NB4 (cell line): ENCODE measurements at places on chromosomes 7 and 10.

DNA sequence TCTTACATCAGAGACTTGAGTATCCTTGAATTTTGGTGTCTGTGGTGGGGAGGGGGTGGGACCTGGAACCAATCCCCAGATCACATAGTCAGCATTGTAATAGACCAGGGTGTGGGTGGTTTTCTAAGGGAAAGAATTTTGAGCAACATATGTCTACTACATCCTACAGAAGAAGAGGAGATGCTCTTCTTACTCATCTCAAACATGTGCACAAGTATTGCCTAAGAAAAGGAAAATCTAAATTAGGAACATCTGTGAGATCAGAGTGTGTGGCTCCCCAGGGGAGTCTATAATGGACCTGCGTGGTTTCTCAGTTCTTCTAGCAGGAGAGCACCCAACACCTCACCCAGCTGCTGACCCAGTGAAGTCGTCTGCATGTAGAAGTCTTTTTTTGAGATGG, 148.8 kb downstream of the CCDC3 start:
- DNase-seq, result no peak

DNA sequence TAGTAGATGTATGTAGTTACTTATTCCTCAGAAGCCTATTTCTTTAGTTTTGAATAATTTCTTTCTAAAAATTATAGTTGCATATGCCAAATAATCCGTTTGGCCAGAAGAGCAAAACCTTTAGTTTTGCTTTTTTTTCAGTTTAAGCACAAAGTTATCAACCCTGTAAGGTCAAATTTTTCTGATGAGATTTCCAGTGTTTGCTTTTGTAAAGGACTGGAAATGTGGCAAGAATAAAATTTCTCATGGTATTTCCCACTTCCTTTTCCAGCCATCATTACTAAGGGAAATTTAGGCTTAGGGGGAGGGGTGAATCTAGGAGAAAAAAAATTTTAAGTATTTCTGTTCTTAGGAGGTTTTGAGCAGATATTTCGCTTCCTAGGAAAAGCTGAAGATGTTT, 7.6 kb downstream of the CALD1 start:
- DNase-seq, result no peak

DNA sequence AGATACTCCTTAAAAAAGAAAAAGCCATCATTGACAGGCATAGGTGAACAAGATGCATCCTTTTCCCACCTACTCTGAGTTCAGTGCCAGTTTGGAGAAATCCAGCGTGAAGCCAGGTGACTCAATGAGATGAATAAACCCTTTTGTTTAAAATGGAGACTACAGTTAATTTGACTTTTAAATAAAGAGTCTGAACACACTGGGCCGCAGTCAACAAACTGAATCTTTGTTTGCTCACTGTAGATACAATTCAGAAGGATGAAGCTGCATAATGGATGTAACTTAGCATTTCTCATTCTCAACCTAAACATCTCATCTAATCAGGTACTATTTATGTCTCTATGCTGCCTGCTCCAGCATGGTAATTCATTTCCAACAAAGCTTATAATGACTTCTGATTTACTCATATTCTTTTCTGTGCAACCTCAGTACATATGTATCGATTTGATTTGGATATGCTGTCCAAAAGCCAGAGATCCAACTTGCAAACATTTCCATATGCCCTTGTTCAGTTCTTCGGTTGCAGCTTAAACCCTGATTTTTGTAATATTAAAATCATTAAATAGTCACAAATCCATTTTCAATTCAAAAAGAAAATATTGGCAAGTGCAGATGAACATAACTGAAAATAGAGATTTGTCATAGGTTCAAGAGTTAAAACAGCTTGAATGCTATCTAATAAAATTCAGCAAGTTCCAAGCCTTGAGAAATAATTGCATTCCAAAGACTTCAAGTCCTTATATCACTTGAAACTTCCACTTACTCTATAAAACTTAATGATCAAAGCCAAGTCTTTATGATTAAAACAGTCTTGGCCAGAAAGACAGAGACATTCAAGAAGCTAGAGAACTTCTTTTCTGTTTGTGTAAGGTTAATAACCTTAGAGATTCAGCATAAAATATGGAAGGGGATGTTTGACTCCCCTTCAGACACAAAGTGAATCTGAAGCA, 67.8 kb downstream of the CPVL start:
- DNase-seq, result no peak

DNA sequence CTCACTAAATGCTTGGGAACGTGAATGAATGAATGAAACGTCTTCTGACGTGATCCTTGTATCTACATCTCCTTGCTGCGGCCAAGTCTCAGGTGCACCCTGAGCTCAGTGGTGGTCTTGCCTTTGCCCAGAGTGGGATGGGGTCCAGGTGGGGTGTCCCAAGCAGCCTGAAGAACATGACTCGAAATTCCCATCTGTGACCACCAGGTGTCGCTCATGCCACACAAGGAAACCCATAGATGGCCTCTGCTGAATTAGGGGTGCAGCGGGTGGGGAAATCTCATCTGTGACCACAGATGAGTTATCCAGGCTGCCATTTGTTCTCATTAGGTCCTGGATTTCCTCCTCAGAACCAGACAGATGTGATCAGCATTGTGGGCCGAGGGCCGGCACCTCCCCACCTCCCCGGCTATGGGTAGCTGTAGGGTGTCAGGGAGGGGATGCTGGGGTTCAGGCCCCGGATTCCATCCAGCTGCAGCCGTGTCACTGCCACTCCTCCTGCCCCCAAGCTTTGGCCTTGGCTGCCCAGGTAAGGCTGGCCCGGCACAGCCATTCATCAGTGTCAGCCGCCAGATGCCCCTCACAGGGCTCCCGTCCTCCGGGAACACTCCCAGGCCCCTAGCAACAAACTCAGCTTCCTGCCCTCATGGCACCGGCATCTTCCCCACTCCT, 21.0 kb upstream of the GNA12 start:
- peak; percentile 85 for DNase-seq

DNA sequence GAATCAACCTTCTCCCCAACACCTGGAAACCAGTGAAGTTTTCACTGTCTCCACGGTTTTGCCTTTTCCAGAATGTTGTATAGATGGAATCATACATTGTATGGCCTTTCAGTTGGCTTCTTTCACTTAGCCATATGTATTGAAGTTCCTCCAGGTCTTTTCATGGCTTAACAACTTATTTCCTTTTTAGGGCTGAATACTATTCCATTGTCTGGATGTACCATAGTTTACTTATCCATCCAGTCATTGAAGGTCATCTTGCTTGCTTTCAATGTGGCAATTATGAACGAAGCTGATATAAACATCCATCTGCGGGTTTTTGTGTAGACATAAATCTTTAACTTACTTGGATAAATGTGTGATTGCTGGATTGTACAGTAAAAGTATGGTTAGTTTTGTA, 69.2 kb upstream of the ZRANB1 start:
- DNase-seq, result no peak

GRCh38 chr10:107616031-107616430, 451.5 kb upstream of the SORCS1 start:
- DNase-seq, result no peak

- DNase-seq, result no peak
Measured at GRCh38 chr10:124614003-124614659, 130.0 kb downstream of the FAM53B start.

DNA sequence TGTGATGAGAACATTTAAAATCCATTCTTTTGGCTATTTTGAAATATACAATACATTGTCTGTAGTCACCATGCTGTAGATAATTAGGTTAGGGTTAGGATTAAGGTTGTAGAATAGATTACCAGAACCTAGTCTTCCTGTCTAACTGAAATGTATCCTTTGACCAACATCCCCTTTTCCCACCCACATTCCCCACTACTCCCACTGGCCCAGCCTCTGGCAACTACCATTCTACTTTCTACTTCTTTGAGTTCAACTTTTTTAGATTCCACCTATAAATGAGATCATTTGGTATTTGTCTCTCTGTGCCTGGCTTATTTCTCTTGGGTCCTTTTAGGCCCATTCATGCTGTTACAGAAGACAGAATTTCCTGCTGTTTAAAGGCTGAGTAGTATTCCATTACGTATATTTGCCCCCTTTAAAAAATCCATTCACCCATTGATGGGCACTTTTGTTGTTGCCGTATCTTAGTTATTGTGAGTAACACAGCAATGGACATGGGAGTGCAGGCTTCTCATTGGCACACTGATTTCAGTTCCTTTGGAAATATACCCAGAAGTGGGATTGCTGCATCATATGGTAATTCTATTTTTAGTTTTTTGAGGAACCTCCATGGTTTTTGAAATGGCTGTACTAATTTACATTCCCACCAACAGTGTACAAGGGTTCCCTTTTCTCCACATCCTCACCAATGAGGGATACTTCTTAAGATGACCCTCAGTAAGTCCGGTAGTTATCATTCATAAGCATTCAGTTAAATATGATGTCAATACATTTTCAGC, 104.0 kb downstream of the RALA start:
- DNase-seq, result no peak

DNA sequence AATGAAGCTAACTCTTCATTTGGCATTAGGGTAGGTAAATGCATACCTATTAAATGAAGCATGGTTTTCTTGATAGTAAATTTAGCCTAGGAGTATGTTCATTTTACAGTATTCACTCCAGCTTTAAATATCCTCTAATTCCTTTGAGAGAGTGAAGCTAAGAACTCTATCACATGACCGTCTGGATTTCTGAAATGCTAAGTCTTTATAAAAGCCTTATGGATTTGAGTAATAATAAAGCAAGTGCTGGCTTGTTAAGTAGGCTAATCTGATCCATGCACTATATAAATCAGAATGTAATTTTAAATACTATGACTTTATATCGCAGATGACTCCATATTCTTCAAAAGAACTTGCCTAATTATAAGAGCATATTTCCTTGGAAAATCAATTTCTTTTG, 64.8 kb downstream of the REEP3 start:
- DNase-seq, result no peak

- DNase-seq, result no peak
Measured at GRCh38 chr7:108152198-108152597, 22.0 kb upstream of the LAMB4 start.

- no peak for DNase-seq
Measured at GRCh38 chr7:22167482-22167881, 189.5 kb downstream of the RAPGEF5 start.

- peak; percentile 83 for DNase-seq
Measured at GRCh38 chr10:42976351-42977031, 100.4 kb upstream of the RET start.

- DNase-seq, result no peak
Measured at GRCh38 chr10:125103924-125104323, 56.4 kb downstream of the CTBP2 start.

GRCh38 chr7:11570922-11571550, 261.0 kb downstream of the THSD7A start:
- DNase-seq, result no peak

DNA sequence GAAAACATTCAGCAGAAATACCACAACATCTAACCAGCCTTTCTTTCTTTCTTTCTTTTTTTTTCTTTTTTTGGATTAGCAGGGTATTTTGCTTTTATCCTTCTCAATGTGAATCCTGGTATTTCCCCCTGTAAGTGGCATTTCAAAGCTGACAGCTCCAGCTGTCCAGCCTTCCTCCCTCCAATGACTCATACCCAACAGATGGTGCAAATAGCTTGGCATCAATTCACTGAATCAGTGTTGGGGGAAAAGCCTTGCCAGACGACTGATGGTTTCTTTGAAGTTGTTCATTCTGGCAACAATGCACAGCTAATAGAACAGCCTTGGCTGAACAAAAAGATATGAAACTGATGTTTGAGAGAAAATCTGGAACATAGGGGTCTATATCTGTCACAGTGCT, 316.8 kb upstream of the STEAP1 start:
- DNase-seq, result no peak

DNA sequence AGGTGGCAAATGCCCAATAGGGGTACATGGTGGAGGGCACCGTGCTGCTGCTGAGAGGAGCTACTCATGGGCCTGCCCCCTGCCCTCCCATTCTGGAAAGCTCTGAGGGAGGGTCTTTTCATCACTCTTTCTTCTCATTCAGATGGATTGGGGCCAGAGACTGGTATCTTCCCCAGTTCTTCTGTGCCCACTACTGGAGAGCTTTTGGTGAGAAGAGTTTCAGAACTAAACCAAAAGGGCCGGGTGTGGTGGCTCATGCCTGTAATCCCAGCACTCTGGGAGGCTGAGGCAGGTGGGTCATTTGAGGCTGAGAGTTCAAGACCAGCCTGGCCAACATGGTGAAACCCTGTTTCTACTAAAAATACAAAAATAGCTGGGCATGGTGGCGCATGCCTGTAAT, 12.5 kb downstream of the ADRA2A start:
- no peak for DNase-seq

DNA sequence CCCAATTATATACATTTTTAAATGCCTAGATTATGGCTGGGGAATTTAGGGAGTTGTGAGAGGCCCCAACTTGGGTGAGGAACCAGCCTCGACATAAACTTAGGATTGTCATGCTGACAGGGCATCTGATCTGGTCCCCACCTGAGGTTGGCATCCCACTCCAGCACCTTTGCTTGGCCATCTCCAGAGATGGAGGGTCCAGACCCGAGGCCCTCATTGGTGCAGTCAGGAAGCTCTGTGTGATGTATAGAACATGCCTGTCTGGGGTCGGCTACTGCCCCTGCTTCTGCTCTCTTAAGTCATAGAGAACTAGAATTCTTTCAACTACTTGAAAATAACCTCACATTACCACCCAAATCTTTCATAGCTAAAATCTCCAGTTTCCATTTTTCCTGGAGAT, 153.8 kb downstream of the NRF1 start:
- DNase-seq, result no peak

DNA sequence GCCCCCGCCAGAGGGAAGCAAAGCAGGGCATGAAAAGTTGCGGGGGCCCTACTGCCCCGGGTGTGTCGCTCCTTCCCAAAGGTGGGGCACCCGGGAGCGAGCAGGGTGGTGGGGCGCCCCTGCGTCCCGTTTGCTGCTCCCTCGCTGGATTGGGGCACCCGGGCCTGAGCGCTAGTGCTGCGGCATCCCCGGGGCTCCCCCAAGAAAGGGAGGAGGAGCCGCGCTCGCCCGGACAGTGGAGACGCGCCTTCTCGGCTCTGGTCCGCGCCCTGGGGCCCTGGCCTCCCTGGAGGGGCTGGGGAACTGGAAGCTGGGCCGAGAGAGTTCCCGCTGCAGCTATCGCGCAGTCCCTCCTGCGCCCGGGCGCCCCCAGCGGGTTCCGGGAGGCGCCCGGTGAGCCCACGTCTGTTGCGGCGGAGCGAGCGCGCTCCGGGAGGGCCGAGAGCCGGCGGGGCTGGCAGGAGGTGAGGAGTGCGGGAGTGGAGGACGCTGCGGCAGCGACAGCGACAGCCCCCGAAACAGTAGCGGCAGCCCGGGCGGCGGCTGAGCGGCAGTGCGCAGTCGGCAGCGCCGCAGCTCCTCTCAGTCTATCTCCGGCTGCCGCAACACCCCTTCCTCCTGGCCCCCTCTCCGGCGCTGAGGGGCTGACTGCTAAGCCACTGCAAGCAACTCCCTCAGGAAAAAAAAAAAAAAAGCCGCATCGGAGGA, 504 bp upstream of the BMPER start:
- DNase-seq, result no peak

DNA sequence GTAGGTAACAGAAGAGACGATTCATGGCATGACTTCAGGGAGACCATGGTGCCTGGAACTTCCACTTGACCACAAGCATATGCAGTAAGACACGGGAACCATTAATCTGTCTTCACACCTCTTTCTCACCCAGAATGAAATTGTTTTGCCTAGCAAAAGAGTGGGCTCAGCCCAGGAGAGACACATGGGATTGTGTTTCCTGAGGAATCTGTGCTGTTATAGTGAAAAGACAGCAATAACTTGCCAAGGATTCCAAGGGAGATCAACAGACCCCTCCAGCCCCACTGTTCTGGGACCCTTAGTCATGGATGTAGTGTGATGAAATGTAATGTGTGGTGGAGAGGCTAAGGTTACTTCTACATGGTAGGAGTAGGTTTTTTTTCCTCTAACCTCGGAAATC, 192.5 kb upstream of the NPVF start:
- no peak for DNase-seq

GRCh38 chr7:130133029-130133782, 62.9 kb downstream of the KLHDC10 start:
- DNase-seq, result no peak
